ENCODE measurements at places on chromosomes 12 and 14.

GRCh38 chr12:31206038-31206670, 119.8 kb downstream of the SINHCAF start:
- DNase-seq = no peak

DNA sequence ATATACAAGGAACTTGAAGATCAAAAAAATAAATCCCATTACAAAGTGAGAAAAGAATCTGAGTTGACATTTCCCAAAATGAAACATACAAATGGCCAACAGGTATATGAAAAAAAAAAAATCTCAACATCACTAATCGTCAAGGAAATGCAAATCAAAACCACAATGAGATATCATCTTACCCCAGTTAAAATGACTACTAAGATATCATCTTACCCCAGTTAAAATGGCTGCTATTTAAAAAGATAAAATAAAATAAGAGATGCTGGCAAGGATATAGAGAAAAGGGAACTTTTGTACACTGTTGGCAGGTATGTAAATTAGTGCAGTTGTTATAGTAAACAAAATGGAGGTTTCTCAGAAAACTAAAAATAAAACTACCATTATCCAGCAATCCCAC, 44.4 kb downstream of the PLEKHG7 start:
- DNase-seq = no peak

DNA sequence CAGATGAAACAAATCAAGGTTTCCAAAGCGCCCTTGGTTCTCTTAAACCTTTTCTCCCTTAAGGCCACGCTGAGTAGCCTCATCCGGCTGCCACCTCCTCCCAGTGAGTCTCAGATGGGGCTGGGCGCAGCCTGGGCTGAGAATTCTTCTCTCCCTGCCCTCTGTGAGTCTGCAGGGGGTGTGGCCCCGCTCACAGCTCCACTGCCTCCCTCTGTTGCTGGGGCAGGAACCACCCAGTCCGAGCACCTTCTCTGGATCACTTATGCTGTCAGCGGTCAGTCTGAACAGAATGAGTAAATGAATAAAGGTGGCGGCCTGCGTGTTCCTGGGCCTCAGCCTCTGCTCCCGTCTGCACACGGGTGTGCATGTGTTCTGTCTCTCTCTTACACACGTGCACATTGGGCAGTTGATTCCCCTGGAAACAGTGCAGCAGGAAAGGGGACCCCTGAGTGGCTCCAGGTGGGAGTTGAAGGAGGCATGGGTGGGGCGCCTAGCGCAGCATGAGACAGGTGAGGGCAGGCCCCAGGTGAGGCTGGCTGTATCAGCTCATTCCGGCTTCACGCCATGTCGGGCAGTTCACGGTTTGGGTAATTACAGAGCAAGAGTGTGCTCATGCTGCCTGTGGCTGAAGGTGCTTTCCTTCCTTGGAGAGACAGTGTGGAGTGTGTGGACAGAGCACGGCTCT, 4.3 kb downstream of the PAPLN start:
- DNase-seq = no peak

GRCh38 chr14:64983439-64984310, 3.0 kb upstream of the FNTB start:
- no peak for DNase-seq

DNA sequence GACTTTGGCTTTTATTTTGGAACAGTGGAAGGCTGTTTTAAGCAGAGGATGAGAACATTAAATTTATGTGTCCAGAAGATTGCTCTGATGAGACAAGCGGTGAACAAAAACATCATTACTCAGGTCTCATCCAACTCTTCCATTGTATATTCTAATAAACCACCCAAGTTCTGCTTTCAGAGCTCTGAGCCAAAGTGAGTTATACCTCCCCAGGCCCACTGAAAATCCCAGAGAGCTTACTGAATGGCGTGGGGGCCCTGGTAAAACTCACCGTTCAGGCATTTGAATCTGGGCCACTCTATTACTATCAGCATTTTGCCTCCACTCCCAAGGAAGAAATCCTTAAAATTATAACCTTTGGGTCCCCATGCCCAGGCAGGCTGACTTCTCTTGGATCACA, 122.0 kb upstream of the HIF1A start:
- no peak for DNase-seq

All from activated CD4-positive, CD25-positive, alpha-beta regulatory T cell treated with anti-CD3 and anti-CD28 coated beads, Interleukin-2, amount 50 U/mL, for 16 hours (primary cell).